ENCODE measurements at places on chromosomes 1 and 21. TPM values are rescaled to one million over a fixed set of nuclear protein-coding genes. Genes with fewer than 3 reads are reported as not detected.

GRCh38 chr1:157198619-157199420, 60.6 kb upstream of the ETV3 start:
- DNase-seq: no peak

GRCh38 chr1:206465951-206466350, 4.3 kb upstream of the IKBKE start:
- DNase-seq: no peak

The ATP1A4 gene
- total RNA-seq: not detected

The ST7L gene
- total RNA-seq: 24.9 TPM

The PRDM2 gene
- total RNA-seq: 43.8 TPM

The DNM3 gene
- total RNA-seq: 1.4 TPM
